ENCODE measurements at places on chromosomes 16 and 17. TPM values are rescaled to one million over a fixed set of nuclear protein-coding genes. Genes with fewer than 3 reads are reported as not detected.

Gene MAPT
- total RNA-seq: 0.17 TPM

DNA sequence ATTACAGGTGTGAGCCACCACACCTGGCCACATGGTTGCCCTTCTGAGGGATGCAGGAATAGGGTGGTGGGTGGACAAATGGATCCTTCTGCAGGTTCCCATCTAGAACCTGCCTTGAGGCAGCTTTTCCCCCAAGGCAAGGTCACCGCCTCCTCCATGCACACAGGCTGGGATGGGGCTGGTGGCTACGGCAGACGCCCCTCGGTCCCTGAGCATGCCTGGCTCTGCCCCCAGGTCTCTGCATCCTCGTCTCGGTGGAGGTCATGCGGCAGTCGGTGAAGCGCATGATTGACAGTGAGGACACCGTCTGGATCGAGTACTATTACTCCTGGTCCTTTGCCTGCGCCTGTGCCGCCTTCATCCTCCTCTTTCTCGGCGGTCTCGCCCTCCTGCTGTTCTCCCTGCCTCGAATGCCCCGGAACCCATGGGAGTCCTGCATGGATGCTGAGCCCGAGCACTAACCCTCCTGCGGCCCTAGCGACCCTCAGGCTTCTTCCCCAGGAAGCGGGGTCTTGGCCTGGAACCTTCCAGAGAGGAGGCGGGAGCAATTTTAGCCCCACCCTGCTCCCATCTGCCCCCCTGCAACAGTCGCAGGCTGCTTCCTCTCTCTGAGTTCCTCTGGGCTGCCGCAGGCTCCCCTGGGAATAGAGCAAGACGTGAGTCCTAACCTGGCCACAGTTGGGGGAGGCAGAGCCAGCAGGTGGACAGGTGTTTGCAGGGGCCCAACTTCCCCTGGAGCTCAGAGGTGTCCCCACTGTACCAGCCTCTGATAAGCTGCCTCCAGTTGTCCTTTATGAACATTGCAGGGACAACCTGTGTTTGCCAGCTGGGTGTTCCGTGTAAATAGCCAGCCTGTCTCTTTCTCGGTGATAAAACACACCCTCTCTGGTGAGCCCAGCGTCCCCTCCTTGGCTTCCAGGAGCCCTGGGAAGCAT is 11.7 kb downstream of the CACNG1 start:
- no peaks in the 10 kb centered on the region for H3K36me3 ChIP-seq
- DNase-seq: no peak
- no peaks in the 10 kb centered on the region for H3K4me1 ChIP-seq
- no peak overlapping the region for H3K27ac ChIP-seq
- H3K4me3 ChIP-seq: no peak overlapping the region
- H3K27me3 ChIP-seq: no peaks in the 10 kb centered on the region

- H3K27me3 ChIP-seq: no peaks in the 10 kb centered on the region
- no peak overlapping the region for H3K4me3 ChIP-seq
- peaks cover 11% of the 10 kb centered on the region for H3K36me3 ChIP-seq
- DNase-seq: no peak
- H3K27ac ChIP-seq: no peak overlapping the region
- no peaks in the 10 kb centered on the region for H3K4me1 ChIP-seq
Observed at GRCh38 chr16:57017251-57017650, 27.9 kb downstream of the NLRC5 start.

DNA sequence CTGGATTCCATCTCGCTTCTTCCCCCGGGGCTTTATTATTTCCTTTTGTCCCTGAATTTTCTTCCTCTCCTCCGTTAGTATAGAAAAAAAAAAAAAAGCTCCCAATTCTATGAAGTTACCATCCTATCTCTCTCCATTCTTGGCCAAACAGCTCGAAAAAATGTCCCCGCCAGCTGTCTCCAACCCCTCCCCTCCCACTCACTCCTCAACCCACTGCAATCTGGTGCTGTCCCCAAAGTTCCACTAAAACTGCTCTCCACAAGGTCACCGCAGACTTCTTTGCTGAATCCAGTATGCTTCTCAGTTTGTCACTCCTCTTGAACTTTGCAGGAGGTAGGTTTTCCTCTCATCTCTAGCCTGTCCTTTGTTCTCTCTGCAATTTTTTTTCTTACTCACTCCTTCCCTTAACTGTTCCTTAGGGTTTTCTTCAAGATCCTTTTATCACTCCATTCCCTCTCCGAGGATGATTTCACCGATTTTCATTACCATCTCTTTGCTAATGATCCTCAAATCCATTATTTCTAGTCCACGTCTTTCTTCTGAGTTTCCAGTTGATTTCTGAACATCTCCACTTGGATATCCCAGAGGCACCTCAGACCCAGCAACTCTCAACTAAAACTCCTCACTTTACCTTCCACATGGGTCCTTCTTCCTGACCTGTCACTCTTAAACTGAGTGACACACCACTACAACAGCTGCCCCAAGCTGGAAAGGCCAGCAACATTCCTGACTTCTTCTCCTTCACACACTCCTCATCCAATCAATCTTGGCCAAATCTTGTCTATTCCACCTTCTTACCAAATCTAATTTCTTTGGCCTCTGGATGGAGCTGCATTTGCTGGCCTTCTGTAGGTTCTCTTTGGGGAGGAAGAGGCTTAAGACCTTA is 1.5 kb upstream of the SUMO2 start:
- H3K27me3 ChIP-seq: no peaks in the 10 kb centered on the region
- no peaks in the 10 kb centered on the region for H3K36me3 ChIP-seq
- no peak for DNase-seq
- H3K4me1 ChIP-seq: peaks cover 10% of the 10 kb centered on the region
- H3K4me3 ChIP-seq: no peak overlapping the region
- H3K27ac ChIP-seq: no peak overlapping the region

Gene GP1BA
- total RNA-seq: 2.3 TPM

DNA sequence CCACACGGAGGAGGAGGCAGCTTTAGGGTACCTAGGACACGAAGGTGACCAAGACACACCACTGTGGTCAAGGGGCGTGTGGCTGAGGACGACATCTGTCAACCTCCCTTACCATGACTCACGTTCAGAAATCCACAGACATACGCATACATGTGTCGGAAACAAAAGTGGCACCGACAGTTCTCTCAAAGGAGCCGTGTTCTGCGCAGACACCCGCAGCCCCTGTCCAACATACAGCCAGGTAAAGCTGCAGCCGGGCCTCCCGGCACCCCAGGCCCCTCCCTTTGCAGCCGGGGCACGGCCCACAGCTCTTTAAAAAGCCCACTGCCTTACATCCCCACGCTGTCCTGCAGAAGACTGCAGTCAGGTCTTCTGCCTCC is 40.5 kb upstream of the KLHDC4 start:
- no peaks in the 10 kb centered on the region for H3K27me3 ChIP-seq
- H3K4me3 ChIP-seq: no peak overlapping the region
- no peaks in the 10 kb centered on the region for H3K4me1 ChIP-seq
- H3K27ac ChIP-seq: no peak overlapping the region

Gene CACNG5
- total RNA-seq: not detected

DNA sequence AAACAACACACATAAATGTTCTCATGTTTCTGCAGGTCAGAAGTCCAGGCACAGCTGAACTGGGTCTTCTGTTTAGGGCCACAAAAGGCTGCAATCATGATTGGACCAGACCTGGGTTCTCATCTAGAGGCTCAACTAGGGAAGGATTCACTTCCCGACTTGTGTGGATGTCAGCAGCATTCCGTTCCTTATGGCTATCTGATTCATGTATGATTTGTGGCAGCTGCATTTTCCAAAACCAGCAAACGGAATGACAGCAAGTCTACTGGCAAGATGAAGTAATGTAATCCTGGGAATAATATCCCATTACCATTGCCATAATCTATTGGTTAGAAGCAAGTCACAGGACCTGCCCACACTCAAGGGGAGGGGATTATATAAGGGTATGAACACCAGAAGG is 22.1 kb downstream of the CEP112 start:
- H3K36me3 ChIP-seq: no peaks in the 10 kb centered on the region
- no peak overlapping the region for H3K27ac ChIP-seq
- no peak for DNase-seq
- no peaks in the 10 kb centered on the region for H3K27me3 ChIP-seq
- no peak overlapping the region for H3K4me3 ChIP-seq

DNA sequence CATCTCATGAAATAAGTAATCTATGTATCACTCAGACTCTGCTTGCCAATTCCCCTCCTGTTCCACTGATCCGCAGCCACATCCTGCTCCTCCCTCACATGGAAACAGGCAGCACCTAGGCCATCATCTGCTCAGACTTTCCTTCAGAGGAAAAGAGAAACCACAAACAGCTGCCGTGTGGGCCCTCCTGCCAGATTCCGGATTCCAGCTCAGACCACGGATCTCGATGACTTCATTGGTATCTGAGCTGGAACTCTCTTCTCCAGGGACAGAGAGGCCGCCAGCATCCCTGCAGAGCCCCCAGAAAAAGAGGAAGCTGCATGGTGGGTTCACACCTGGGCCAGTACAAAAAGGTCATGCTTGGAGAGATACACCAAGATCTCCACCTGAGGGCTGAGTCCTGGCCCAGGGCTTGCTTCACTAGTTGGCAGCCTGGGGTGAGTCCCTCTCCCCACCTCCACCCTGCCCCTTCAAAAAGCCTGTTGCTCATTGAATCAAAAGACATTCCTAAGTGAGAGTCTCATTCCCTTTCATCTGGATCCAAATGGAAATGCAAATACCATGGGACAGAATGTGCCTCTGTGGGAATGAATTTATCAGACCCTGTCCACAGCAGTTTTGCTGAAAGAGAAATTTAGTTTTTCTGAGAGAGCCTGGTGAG is 47.2 kb downstream of the HOXB1 start:
- no peak overlapping the region for H3K27ac ChIP-seq
- H3K4me1 ChIP-seq: no peaks in the 10 kb centered on the region

Gene PRRT2
- total RNA-seq: 0.59 TPM

DNA sequence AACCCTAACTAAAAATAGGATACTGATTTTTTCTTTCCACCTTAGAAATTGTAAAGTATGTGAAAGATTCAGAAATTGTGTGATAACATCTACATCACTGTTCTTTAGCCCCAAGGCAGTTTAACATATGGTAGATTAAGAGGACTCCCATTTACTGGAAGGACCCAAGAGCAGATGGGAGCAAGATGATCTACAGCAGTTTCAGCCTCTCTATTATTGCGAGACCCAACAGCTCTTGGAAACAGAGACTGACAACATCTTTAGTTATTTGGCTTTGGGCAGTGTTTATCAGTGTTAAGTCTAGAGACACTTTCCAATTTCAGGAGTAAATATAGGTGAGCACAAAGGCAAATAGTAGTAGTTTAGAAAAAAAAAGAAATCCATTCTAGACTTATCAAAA is 124.9 kb upstream of the CORO6 start:
- no peak for DNase-seq
- H3K36me3 ChIP-seq: no peaks in the 10 kb centered on the region
- no peak overlapping the region for H3K27ac ChIP-seq
- H3K27me3 ChIP-seq: no peaks in the 10 kb centered on the region
- H3K4me1 ChIP-seq: no peaks in the 10 kb centered on the region

Gene TMEM238L
- not detected for total RNA-seq
